ENCODE measurements at places on chromosomes 7 and 10. TPM values are rescaled to one million over a fixed set of nuclear protein-coding genes. Genes with fewer than 3 reads are reported as not detected.
A peak's percentile ranks its signal among the peaks of the same experiment; 100 is the strongest.

GRCh38 chr10:3151889-3152565 lies 20.6 kb downstream of the PITRM1 start:
- no peak for DNase-seq

GRCh38 chr7:44439926-44440325 lies 50.5 kb downstream of the NUDCD3 start:
- DNase-seq, result no peak

- no peak for DNase-seq
Measured at GRCh38 chr10:78454123-78454645, 420.5 kb downstream of the RPS24 start.

DNA sequence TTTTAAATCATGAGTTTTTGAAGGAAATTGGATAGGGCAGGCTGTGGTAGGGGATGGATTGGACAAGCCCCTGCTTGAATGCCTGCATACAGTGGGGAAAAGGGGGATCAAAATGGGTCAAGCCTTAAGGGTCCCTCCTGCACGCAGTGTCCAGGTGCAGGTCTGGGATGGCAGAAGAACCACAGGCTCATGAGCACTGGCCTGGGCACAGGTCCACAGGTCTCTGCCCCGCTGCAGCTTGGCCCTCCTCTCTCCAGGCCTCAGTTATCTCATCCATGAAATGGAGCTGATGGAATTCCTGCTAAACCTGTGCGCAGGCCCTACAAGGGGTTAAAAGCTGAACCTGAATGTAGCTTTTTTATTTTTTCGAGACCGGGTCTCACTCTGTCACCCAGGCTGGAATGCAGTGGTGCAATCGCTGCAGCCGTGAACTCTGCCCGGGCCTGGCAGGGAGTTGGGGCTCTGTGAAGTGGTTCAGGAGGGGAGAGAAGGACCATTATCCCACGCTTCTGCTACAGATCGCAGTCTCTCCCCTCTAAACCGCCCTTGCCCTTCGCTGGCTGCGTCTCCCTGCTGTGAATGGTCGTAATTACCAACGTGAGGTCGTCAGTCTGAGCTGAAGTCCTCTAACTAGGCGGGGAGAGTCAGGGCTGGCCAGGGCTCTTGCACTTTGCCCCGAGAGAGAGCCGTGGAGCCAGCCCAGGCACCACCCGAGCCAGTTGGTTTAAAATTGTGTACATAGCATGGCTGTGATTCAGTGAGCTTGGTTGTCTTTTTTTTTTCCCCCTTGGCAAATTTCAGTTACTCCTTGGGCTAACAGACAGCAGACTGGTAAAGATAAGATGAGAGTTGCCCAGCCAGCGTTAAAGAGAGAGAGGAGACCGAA lies 77.5 kb upstream of the GTF2I start:
- no peak for DNase-seq

DNA sequence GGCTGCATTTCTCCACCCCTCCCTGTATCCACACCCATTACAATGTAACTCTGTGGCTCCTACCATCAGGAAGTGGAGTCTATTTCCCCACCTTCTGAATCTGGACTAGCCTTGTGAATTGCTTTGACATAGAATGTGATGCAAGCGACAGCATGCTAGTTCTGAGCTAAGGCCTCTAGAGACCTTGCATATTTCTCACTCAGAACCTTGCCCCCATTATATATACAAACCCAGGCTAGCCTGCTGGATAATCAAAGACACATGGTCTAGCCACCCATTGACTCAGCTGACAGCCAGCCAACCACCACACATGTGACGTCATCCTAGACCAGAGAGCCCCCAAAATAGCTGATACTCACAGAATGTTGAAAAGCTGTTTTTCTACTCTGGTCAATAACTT lies 77.9 kb downstream of the CCDC71L start:
- DNase-seq, result no peak

Gene TDRD1
- 0.28 TPM for total RNA-seq

Gene EGR2
- 1.8 TPM for total RNA-seq

Gene GPR85
- 6.1 TPM for total RNA-seq

Gene DENND2A
- total RNA-seq, result 38.8 TPM

- peak; percentile 55 for DNase-seq
Measured at GRCh38 chr10:133169173-133169947, 9.3 kb downstream of the KNDC1 start.

DNA sequence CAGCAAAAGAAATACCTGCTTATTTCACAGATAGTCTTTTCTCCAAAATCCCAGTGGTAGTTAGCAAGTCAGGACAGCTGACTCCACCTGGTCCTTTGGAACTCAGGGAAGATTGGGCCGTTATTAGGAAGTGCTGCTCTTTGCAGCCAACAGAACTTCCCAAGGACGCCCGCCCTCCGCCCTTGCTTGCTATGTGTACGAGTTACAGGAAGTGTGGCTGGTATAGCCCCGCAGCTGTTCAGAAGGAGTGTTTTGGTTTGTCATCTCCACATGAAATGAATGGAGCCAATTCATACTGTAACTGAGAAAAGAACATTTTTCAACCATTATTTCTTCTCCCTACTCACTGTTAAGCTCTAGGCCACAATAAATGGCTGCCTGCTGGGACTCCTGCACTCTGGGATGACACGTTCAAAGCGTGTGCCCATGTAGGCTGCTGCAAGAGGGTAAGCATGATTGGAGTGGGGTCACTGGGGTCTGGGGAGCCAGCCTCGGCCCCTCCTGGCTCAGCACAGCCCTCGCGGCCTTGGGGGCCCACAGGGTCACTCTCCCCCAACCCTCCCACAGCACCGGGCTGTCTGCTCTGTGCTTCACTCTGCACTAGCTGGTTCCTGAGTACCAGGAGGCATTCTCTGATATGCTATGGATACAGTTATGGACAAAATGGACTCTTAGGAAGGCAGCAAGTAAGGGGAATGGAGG lies 244.0 kb downstream of the EBF3 start:
- DNase-seq, result peak; percentile 51

- no peak for DNase-seq
Measured at GRCh38 chr7:39615350-39615975, 7.9 kb upstream of the RALA start.

DNA sequence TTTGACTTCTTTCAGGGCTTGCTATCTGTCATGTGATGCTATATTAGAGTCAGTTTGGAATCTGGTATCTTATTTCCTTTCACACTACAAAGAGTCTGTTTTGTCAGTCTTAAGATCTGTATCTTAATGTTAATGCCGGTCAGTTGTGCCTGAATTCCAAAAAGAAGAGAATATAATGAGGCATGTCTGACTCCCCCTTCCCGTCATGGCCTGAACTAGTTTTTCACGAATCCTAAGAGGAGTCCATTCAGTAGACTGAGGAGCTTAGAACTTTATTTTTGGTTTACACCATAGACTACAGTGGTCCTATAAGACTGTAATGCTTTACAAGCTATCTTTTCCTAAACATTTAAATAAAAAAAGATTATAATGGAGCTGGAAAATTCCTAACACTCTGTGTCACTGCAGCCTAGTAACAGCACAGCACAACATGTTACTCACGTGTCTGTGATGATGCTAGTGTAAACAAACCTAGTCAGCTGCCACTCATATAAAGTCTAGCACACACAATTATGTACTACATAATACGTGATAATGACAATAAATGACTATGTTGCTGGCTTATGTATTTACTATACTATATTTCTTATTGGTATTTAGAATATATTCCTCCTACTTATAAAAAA lies 50.6 kb downstream of the VPS41 start:
- no peak for DNase-seq

Gene KMT2C
- 55.8 TPM for total RNA-seq

DNA sequence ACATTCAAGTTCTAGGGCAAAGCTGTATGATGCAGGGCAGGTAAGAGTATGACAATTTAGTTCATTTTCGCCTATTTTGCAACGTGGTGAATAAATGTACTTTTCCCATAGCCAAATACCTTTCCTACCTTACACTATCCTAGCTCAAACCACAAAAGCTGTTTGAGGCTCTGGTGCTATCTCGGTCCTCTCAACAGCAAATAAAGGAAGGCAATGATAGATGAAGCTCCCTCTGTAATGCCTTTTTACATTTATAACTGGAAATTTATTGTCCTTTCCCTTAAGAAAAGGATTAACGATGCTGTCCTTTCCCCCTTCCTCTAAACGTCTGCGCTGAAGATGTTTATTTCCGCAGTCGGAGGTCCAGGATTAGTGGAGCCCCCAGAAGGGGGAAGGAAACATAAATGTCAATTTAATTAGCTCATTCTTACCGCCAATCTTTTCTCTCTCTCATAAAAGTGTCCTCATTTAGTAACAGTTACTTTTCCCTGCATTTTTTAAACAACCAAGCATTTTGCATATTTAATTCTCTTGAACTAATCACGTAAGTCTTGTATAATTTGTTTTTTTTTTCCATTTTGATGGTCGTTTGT lies 114.6 kb downstream of the PIP4K2A start:
- DNase-seq, result no peak

DNA sequence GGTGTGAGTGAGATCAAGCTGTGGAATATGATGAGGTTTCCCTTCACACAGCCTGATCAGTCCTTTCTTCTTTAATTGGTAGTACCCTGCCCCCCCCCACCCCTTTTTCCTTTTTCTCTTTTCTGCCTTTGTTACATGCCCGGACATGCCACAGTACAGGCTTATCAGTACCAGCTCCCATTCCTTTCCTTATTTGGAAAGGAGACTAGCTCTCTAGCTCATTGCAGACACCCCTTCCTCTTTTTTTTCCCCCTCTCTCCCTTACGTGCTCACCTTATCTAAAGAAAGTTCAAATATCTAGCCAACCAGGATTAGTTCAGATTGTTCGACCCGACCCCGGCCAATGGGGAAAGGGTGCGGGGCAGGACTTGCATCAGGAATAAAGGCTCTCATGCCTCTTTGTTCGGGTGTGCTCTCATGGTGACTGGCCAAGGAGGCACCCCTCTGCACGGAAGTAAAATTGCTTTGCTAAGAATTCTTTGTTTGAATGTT lies 230.4 kb downstream of the ACTR3B start:
- DNase-seq, result no peak

Gene CRTAC1
- 1.5 TPM for total RNA-seq

DNA sequence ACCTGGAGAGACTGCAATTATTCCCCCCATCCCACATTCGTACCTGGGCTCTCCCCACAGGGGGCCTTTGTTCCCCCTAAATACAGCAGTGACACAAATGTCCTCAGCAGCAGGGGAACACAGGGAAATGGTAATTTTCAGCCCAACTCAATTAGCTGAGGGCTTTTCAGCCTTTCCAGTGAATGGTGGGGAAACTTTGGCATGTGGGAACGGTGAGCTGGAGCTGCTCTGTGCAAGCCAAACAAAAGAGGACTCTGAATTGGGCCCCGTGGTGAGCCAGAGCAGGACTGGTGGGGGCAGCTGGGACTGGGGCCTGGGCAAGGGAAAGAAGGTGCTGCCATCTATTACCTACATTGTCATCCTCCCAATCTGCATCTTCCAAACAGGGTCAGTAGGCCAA lies 51.0 kb downstream of the FBXW4 start:
- peak; percentile 10 for DNase-seq

- no peak for DNase-seq
Measured at GRCh38 chr7:47967123-47967522, 12.3 kb downstream of the HUS1 start.

DNA sequence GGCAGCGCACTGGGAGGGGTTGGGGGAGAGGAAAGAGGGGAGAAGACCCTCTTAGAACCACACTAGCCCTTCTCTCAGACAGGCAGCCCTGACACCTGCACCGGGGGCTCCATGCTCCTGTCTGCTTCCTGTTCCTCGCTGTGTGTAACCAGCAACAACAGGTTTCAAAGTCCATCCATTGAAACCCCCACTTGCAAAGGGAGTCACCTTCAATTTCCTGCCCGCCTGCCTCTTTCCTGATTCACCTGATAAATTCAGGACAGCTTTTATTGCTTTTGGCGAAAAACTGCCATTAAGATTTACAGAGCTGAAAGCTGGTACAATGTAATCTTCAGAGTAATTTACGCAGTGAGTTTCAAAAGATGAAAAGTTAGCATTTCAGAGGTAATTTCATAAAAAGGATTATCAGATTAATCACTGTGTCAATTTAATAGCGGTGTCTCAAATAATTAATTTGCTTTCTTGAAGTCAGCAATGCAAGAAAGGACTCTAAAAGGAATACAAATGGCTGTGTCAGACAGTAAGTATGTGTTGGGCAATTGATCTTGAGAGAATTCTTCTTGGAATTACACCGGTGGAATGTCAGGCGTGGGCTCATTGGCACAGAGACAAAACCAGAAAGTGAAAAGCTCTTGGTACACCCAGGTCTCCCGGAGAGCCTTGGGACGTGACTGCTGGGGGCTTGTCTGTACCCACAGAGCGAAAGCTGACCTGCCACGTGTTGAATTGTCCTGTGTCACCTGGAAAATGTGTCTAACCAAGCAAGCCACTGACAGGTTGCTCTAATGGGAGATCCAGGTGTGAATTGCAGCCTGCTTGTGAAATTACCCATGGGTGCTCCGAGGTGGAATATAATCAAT lies 60.7 kb downstream of the TMEM209 start:
- no peak for DNase-seq

Gene NPY4R
- total RNA-seq, result 3.3 TPM

Gene SCIN
- 0.95 TPM for total RNA-seq

Gene ELOVL3
- total RNA-seq, result not detected

Gene CABCOCO1
- total RNA-seq, result 1.7 TPM

GRCh38 chr10:80647173-80647833 lies 109.6 kb downstream of the SH2D4B start:
- no peak for DNase-seq

Gene TWIST1
- 4.4 TPM for total RNA-seq

Gene NAT16
- not detected for total RNA-seq

DNA sequence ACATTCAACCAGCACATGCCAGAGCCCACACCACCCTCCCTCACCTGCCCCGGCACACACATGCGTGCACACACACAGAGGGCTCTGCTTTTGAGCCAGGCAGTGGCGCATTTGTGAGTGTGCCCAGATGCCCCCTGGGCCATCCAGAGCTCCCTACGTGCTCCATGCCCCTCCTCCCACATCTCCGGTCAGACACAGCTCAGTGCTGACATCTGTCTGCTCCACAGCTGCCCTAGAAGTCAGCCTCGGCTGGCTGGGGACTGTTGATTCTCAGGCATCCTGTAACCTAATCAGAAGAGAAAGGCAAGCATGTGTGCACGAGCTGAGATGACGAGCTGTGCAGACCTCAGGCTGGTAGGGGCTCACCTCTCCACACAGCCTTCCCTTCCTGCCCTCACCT lies 135.1 kb downstream of the ZMIZ1 start:
- no peak for DNase-seq

Gene CAV2
- total RNA-seq, result 81.8 TPM

DNA sequence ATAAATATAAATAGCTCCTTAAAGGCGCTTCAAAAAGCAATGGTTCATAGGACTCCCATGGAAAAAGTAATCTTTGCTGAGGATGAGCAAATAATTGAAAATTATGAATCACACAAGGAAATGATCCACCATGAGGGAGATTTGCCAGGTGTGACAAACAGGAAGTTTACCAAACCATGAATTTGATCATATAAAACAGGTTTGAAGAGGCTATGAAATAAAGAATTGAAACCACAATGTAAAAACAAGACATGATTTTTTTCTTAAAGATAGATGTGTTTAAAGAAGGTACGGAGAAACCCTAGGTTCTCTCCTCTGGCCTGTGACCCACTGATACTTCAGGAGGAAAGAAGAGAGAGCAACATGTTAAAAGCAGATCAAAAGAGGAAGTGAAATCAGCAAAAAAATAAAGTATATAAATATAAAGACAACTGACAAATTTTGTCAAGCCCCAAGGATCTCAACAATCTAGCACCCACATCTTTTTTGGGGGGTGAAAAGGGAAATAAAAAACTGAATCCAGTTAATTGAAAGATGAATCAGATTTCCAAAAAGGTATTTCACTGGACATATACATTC lies 111.3 kb upstream of the ASAH2 start:
- no peak for DNase-seq
